GM12878 (cell line): ENCODE measurements at places on chromosomes 2 and 18.

DNA sequence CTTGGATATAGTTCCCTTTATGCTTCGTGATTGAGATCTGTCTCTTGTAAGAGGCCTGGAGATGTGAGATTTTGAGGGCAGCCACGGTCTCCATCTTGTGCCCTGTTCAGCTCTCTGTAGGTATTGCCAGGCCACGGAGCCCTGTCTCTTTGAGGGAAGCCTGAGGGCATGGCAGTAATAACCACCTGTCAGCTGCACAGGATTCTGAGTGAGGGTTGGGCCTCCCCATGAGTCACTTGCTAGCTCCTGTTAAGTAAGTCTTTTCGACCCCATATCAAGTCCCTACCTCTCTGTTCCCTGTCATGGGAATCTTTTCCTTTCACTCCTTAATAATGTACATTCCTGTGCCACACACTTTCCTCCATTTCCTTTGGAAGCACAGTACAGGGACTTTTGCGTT lies 20.4 kb downstream of the LYPD6B start:
- DNase-seq = no peak

GRCh38 chr2:203934711-203935438 lies 1.7 kb upstream of the ICOS start:
- DNase-seq = no peak

DNA sequence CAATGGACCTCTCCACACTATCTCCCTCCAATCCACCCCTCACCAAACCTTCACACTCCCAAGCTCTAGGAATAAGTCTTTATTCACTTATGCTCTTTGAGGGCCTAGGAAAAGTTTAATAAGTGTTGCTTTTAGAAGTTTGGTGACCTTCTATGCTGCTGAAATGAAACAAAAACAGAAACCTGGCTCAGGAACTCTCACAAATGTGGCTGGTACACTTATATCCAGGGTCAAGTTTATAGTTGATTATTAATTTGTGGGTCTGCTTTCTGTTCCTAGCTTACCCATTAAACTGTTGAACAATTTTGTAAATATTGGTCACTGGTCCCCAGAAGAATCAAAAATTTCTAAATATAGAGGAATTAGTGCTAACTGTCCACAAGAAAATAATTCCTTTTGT lies 14.2 kb upstream of the ANKRD44 start:
- no peak for DNase-seq

DNA sequence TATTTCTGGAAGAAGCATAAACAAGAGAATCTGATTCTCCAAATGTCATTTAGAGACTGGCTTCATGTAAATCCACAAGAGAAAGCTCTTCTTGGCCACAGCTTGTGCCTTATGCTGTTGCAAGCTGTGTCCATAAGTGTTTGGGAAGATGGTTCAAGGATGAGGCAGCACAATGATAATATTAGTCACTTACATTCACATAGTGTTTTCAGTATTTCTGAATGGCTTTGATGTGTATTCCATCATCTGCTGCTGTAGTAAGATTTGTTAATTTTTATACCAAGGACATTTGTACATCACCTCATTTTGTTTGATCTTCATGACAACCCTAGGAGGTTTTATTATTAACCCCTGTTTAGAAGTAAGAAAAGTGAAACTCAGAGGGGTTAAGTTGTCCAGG lies 29.9 kb downstream of the CREG2 start:
- no peak for DNase-seq

DNA sequence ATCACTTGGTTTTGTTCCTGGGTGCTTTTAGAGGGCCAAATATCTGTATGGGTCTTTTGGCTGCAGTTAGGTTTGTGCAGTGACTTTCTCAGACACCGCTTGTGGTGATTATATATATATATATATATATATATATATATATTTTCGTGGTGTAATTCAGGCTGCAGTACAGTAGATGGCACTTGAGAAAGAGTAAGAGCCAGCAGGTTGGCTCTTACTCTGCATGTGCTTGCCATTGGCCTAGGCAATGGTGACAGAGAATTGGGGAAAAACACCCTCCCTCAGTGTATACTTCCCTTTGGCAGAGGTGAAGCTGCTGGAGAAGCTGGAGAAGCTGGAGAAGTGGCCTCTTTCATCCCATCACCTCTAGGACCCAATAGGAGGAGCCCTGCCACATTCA lies 22.2 kb upstream of the MYL1 start:
- DNase-seq = no peak

DNA sequence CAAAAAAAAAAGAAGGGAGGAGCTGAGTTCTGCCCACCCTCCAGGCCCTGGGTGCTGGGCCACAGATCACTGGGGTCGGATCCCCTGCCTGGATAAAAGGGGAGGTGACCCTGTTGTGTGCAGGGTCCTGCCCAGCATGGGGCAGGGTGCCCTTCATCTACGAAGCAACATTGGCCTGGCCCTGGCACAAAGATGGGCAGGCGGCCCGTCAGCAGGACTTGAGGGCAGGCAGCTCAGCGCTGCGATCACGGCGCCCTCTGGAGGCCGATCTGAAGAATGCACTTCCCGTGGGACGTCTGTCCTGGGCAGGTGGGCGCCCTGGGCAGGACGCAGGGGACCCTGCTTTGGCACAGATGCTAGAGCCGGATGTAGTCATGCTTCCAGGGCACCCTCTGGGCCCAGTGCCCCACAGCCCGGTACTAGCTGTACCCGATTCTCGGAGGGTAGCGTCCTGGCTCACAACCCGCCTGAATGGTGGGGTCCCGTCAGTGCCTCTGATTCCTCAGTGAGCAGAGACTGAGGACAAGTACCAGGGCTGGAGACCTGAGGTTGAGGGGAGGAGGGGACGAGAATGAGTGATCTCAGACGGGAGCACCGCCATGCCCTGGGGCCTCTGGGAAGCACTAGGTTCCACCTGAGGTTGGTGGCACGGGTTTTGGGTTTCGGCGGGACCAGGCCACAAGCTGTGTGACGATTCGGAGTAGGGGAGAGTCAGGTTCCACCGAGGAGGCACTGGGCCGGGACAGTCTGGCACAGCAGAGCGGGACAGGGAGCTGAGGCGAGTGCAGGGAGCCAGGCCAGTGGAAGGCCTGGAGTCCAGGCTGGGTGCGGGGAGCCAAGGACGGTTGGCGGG lies 18.0 kb downstream of the ARID5A start:
- no peak for DNase-seq

DNA sequence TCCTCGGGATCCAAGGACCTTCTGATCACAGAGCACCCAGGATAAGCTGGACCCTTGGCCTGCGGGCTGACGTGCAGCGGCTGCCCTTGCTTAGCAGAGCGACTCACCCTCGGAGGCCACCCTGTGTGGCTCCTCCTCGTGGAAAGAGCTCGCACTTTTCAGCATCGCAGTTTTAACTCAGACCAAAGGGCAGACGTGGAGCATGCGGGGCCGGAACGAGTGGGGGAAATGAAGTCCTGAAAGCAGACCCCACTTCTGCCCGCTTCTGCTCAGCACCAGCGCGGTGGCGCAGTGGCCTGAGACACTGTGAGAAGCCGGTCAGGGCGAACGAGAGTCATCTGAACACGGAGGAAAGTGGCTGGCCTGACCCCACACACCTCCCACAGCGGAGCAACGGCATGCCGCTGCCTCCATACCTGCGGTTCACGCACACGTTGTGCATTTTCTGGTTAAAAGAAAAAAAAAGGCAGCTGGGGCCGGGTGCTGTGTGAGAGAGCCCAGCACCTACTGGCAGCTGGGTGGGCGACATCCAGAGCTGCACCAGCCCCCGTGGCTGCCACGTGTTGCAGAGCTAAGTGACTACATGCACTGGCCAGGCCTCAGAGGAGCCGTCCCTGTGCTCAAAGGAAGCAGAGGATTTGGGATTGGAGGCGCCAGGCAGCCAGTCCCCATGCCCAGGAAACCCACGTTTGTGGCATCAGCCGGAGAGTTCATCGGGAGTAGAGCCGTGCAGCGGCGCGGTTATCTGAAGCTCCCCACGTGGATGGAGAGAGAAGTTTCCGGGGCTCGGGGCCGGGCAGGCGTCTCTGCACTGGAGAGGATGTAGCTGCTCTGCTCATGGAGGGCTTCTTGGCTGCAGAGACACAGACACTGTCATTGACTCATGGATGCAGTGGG lies 89.7 kb downstream of the USP40 start:
- no peak for DNase-seq

GRCh38 chr2:11160256-11160655 lies 5.0 kb downstream of the SLC66A3 start:
- DNase-seq = no peak

DNA sequence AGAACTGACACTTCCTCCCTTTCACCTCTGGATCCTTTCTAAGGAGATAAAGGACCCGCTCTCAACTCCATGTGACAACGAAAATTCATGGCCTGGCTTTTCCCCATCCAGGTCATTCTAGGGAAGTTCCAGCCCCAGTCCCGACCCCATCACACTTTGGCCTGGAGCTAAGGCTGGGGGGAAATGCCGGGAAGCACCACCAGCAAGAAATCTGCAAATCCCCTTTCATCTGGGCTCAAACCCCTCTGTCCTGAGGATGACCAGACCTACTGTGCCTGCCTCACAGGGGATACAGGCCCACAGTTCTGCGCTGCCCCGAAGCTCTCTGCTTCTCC lies 1.3 kb downstream of the SIX2 start:
- DNase-seq = no peak

DNA sequence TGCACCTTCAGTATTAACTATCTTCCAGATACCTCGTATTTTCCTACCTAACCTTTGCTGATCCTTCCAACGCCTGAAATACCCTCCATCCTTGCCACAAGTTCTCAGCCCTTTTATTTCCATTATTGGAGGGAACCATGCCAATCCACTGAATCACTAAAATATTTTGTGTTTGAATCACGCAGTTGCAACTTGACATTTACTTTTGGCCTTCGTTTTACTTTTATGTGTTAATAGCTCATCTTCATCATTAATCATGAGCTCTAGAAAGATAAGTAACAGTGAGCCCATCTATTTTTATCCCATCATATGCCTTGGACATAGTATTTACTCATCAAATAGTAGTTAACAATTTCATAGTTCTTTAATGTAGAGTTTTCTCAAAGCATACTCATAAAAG lies 463.2 kb downstream of the THSD7B start:
- no peak for DNase-seq

GRCh38 chr2:24507549-24507948 lies 16.5 kb downstream of the NCOA1 start:
- DNase-seq = no peak

- no peak for DNase-seq
These were observed 12.9 kb upstream of the NFATC1 start for GRCh38 chr18:79382681-79383387.

- DNase-seq = no peak
These were observed 52.7 kb upstream of the CCDC68 start for GRCh38 chr18:55012008-55012407.

DNA sequence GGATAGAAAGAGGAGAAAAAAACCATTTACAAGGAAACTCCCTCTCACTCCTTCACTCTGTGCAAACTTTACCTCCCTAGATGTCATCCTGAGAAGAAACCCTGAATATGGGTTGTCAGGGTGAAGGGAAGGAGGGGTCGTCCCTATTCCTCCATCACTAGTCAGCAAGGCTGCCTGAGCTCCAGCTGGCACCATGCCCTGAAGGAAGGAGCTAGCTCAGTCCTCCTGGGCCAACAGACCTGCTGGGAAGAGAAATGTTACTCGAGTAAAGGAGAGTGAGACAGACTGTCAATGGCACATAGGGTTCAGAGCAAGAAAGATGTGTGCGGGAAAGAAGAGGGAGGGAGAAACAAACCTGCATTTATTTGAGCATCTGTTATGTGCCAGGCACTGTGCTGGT lies 18.3 kb upstream of the EPAS1 start:
- no peak for DNase-seq

DNA sequence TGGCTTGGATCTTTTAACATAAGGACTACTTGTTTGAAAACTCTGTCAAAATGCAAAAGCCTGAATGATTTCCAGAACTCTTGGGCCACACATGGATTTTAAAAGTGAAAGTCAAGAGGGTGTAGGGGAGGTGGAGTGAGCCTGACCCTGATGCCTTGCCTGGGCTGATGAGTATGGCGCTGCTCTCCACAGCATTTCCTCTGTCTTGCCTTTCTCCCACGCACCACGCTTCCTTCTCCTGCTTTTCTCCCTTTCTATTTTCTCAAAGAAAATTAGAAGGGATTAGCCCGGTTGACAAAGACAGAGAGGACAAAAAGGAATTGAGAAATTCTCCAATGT lies 207.0 kb upstream of the CCDC68 start:
- DNase-seq = no peak

DNA sequence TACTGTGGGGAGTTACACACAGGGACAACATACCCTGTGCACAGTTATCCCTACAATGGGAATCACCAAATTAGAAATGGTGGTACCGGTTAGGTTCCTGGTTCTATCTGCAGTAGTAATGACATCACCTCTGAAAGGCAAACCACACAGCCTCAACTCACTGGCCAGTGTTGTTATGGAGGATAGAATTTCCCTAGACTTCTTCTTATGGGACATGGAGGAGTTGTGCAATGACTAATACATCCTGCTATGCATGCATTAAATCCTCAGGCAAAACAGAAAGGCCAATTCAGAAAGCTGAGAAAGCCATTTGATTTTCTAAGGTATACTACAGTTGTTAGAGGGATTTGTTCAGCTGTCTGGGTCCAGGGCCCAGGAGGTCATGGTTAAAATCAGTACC lies 439.3 kb downstream of the TMX3 start:
- no peak for DNase-seq

- DNase-seq = no peak
These were observed 191.9 kb upstream of the TCF4 start for GRCh38 chr18:55779691-55780585.

- no peak for DNase-seq
These were observed 380.4 kb downstream of the TNS1 start for GRCh38 chr2:217622205-217623060.

- no peak for DNase-seq
These were observed 414.2 kb upstream of the CHAC2 start for GRCh38 chr2:53353135-53354114.

GRCh38 chr2:237574894-237575868 lies 8.8 kb downstream of the PRLH start:
- DNase-seq = no peak

DNA sequence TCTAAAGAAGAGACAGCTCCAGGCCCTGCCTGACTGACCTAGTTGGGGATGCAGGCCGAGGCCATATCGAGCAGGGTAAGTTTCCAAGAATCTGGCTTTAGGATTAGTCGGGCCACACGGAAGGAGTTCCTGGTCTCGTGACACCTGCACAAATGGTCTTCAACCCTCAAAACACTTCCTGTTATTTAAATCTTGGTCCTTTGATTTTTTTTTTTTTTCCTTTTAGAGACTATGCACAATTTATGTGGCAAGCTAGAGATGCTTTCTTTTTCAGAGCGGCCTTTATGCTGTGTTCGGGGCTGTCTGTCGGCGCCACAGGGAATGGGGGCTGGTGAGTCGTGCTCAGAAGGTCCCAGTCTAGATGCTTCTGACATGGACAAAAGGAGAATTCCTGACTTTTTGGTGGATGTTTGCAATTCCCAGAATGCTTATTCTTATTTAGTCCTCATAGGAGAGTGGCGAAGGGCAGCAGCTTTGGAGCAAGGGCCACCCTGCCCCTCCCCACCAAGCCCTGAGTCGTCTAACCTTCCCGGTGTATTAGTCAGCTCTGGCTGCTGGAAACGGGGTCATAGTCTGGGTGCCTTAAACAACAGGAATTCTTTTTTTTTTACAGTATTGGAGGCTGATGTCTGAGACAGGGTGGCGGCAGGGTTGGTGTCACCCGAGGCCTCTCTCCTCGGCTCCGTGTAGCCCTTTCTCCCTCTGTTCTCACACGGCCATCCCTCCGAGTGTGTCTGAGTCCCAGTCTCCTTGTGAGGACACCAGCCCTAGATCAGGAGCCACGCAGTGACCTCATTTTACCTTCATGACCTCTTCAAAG lies 27.4 kb downstream of the HPCAL1 start:
- no peak for DNase-seq
